ENCODE measurements at places on chromosomes 2 and 18.

GRCh38 chr2:194015751-194016150 is 1641.3 kb upstream of the SLC39A10 start:
- no peak for DNase-seq

- DNase-seq: no peak
Observed at GRCh38 chr18:79852561-79853302, 55.0 kb downstream of the KCNG2 start.

- no peak for DNase-seq
Observed at GRCh38 chr18:72444798-72445155, 99.4 kb downstream of the CBLN2 start.

DNA sequence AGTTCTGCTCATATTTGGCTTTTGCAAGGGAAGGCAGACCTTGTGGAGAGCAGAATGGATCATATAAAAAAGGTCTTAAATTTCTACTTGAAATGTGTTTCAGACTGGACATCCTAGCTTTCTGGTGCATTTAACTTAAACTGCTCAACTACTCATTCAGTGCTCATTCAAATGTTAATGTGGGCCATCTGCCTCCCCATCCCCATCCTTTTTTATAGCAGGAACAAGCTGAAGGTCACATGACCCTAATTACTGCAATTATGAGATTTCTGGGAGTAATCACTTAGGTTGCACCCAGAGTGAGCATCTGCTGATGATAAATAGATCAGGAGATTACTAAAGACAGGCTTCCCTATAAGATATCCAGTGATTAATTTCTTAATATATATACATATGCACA is 96.1 kb downstream of the MAP2 start:
- DNase-seq: no peak

GRCh38 chr2:241775223-241776177 is 1.1 kb upstream of the GAL3ST2 start:
- no peak for DNase-seq

DNA sequence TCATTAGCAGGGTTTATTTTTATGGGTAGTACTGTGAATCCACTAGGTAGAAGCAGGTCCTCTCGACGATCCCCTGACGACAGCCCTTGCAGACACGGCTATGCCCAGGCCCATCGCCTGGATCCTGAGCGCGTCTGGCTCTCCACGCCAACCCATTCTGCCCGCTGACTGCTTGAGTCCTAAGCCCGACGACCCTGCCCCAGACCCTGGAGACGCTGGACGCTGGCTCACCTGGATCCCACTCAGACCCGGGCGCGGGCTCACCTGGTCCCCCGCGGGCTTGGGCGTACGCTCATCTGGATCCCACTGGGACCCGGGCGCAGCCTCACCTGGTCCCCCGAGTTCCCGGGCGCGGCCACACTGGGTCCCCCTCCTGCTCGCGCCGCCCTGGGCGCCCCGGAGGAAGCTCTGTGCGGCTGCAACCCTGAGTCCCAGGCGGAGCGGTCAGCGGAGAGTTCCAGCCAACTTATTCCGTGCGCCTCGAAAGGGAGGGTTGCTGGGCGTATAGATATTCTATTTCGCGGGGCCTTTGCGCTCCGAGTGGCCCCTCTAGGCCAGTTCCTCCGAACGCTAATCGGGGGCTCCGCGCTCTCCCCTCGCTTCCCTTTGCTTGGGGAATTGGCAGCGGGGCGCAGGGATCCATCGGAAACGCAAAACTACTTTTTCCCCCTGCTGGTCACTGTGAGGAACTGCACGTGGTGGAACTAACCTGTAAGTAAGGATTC is 22.4 kb upstream of the RMP24 start:
- DNase-seq: peak; percentile 35

Data from activated CD4-positive, alpha-beta T cell treated with anti-CD3 and anti-CD28 coated beads for 24 hours (primary cell).